Left lung (tissue), 14 donors: ENCODE measurements at places on chromosomes 5 and 9. TPM values are rescaled to one million over a fixed set of nuclear protein-coding genes. Genes with fewer than 3 reads are reported as not detected.

GRCh38 chr5:180027459-180028089 lies 44.0 kb downstream of the RNF130 start:
- no peaks in the 10 kb centered on the region for H3K36me3 ChIP-seq
- H3K4me1 ChIP-seq, result peaks cover 11% of the 10 kb centered on the region
- peak overlapping the region; percentile 34 for H3K27ac ChIP-seq

DNA sequence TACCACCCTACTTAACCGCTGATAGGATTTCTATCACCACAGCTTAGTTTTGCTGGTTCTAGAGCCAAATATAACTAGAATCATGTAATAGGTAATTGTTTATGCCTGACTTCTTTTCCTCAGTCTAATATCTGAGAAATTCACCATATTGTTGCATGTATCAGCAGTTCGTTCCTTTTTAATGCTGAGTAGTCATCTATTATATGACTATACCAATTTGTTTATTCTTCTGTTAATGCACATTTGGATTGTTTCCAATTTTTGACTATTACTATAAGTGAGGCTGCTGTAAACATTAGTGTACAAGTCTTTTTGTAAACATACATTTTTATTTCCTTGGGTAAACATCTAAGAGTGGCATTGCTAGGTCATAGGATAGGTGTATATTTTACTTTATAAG lies 25.9 kb downstream of the CSNK1G3 start:
- no peak overlapping the region for H3K4me3 ChIP-seq
- no peak overlapping the region for H3K27ac ChIP-seq
- no peaks in the 10 kb centered on the region for H3K4me1 ChIP-seq
- DNase-seq, result no peak

- H3K27me3 ChIP-seq, result peaks cover 34% of the 10 kb centered on the region
- no peak for DNase-seq
- peaks cover 24% of the 10 kb centered on the region for H3K4me1 ChIP-seq
- H3K4me3 ChIP-seq, result no peak overlapping the region
These were observed 1.6 kb downstream of the BSPRY start for GRCh38 chr9:113350937-113351336.

DNA sequence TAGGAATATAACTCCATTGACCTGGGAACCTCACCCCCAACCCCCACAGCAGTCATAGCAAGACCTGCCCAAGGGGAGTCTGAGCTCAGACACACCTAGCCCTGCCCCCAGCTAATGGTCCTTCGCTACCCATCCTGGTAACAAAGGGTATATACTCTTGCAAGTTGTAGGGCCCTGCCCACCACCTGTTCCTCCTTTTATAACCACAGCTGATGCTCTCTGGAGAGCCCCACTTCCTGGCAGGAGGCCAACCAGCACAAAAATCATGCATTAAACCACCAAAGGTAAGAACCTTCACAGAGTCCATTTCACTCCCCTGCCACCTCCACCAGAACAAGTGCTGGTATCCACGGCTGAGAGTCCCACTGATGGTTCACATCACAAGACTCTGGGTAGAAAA lies 1195.3 kb upstream of the SEMA6A start:
- H3K27me3 ChIP-seq, result no peaks in the 10 kb centered on the region
- no peak overlapping the region for H3K4me3 ChIP-seq
- no peaks in the 10 kb centered on the region for H3K36me3 ChIP-seq
- DNase-seq, result no peak
- H3K4me1 ChIP-seq, result no peaks in the 10 kb centered on the region
- no peak overlapping the region for H3K27ac ChIP-seq

- no peaks in the 10 kb centered on the region for H3K4me1 ChIP-seq
- H3K36me3 ChIP-seq, result no peaks in the 10 kb centered on the region
- no peaks in the 10 kb centered on the region for H3K27me3 ChIP-seq
- H3K4me3 ChIP-seq, result no peak overlapping the region
- DNase-seq, result no peak
- no peak overlapping the region for H3K27ac ChIP-seq
These were observed 43.5 kb downstream of the ANKDD1B start for GRCh38 chr5:75654693-75655295.

DNA sequence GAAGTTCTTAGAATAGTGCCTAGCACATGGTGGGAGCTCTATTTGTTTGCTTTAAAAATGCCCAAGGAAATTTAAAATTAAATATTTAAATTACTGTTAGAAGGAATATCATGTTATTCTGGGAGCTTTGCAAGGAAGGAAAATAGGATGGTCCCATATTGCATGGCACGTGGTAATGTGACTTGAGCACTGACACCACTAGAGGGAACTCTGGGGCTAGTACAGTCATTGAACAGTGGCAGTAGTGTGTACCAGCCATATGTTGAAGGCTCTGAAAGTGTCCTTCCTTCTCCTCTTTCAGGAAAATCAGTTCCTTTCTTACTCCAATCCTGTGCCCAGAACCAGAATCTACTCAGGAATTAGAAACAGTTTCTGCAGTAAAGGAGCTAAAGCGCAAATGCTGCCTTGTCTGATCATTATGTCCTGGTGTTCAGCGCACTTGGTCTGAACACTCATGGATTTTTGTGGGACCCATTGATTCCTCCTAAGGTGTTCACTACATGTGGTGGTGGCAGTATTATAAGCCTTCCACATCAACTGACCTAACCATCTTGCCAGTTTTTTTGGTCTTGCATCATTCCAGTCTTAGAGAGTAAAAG lies 54.1 kb downstream of the GDA start:
- no peak for DNase-seq
- H3K27me3 ChIP-seq, result no peaks in the 10 kb centered on the region
- H3K27ac ChIP-seq, result no peak overlapping the region
- H3K4me1 ChIP-seq, result no peaks in the 10 kb centered on the region
- H3K4me3 ChIP-seq, result no peak overlapping the region

- DNase-seq, result no peak
- no peak overlapping the region for H3K27ac ChIP-seq
- no peaks in the 10 kb centered on the region for H3K27me3 ChIP-seq
- no peak overlapping the region for H3K4me3 ChIP-seq
These were observed 558.8 kb upstream of the ADAMTS16 start for GRCh38 chr5:4581289-4581688.

DNA sequence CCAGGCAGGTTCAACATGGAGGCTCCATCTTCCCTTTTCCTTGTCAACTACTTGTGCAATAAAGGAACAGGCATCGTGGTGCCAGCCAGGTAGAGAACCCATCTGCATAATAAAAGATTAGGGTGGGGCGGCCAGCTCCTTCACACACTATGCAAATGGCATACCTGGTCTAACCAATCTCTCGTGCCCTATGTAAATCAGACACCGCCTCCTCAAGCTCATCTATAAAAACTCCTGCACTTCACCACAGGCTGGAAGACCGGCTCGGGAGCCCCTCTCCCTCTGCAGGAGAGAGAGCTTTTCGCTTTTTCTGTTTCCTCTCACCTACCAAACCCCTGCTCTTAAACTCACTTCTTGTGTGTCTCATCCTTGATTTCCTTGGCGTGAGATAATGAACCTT lies 244.3 kb upstream of the PUM3 start:
- no peaks in the 10 kb centered on the region for H3K27me3 ChIP-seq
- no peaks in the 10 kb centered on the region for H3K4me1 ChIP-seq
- no peak overlapping the region for H3K4me3 ChIP-seq
- no peak overlapping the region for H3K27ac ChIP-seq

GRCh38 chr5:169637085-169637548 lies at the start of gene DOCK2:
DOCK2 (plus strand) TSS chr5:169637275; CDS start chr5:169637327, 52 bp downstream.
- no peak for DNase-seq
- H3K36me3 ChIP-seq, result no peaks in the 10 kb centered on the region
- H3K4me3 ChIP-seq, result peak within 1 kb of the TSS; percentile 38
- peak within 1 kb of the TSS; percentile 93 for H3K27ac ChIP-seq
- H3K27me3 ChIP-seq, result peaks cover 24% of the 10 kb centered on the region

GRCh38 chr9:123378956-123379660 lies 23.1 kb downstream of the CRB2 start:
- no peak overlapping the region for H3K27ac ChIP-seq
- H3K4me1 ChIP-seq, result peaks cover 5% of the 10 kb centered on the region
- no peaks in the 10 kb centered on the region for H3K36me3 ChIP-seq

DNA sequence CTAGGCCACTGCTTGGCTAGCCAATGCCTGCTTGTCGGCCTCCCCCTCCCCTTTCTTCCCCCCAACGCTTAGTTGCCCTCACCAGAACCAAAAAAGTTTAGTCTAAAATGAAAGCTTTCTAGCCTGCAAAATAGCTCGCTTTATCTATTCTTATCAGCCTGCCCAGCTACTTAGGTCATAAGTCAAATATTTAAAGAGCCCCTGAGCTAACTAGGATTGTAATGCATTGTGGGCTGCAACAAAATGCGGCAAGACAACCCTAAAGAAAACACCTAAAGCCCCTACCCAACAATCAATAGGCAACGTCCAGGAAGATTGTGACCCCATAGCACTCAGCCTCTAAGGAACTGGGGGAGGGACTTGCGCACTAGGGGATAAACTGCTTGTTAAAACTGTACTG lies 38.6 kb upstream of the PCSK5 start:
- H3K36me3 ChIP-seq, result no peaks in the 10 kb centered on the region
- H3K4me3 ChIP-seq, result no peak overlapping the region
- H3K4me1 ChIP-seq, result no peaks in the 10 kb centered on the region
- DNase-seq, result no peak
- H3K27ac ChIP-seq, result no peak overlapping the region

DNA sequence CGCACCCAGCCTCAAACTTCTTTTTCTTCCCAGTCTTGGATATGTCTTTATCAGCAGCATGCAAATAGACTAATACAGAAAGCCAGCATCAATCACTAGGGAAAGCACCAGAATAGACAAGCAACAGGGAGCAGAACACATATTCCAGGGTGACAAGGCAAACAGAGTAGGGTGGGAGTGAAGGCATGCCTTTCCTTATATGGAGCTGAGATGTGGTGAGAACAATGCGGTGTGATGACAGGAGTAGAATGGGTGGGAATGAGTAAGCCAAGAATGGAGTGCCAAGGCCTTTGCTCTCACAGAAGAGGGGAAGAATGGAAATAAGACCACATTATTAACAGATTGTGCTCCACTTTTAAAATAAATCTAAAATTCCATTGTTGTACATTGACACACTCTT lies 115.6 kb downstream of the CETN3 start:
- no peak for DNase-seq
- H3K27ac ChIP-seq, result no peak overlapping the region
- no peak overlapping the region for H3K4me3 ChIP-seq
- no peaks in the 10 kb centered on the region for H3K27me3 ChIP-seq

- no peaks in the 10 kb centered on the region for H3K36me3 ChIP-seq
- H3K27ac ChIP-seq, result no peak overlapping the region
- H3K4me3 ChIP-seq, result no peak overlapping the region
- H3K27me3 ChIP-seq, result no peaks in the 10 kb centered on the region
These were observed 23.7 kb upstream of the LMNB1 start for GRCh38 chr5:126753227-126753626.

GRCh38 chr5:174111287-174111973 lies 65.9 kb downstream of the NSG2 start:
- DNase-seq, result no peak
- no peaks in the 10 kb centered on the region for H3K36me3 ChIP-seq
- no peak overlapping the region for H3K27ac ChIP-seq
- H3K4me1 ChIP-seq, result no peaks in the 10 kb centered on the region

DNA sequence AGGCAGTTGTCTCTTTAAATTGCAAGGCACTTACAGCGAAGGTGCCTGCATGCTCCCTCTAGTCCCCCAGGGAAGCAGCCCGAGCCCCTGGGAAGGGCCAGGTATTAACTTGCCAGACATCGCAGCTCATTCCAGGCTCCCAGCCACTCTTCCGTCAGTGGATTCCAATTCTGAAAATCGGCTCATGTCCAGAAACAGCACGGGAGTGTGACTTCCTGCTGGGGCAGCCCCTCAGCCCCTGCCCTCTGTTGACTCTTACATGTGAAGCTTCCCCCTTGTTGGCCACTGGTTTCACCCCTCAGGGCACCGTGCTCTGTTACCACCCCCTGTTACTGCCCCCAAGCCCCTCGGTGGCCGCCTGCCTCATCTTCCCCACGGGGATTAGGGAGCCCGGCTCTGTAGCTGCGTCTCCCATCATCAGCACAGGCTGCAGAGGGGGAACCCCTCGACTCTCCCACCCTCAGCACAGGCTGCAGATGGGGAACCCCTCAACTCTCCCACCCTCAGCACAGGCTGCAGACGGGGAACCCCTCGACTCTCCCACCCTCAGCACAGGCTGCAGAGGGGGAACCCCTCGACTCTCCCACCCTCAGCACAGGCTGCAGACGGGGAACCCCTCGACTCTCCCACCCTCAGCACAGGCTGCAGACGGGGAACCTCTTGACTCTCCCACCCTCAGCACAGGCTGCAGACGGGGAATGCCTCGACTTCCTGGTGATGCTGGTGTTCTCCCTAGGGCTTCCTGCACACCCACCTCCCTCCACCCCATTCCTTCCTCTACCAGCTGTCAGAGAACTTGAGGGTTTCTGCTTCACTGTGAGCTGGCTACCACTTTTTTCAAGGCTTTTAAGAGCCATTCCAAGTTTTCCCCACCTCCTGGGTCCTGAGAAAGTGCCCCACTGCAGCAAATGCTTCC lies 11.1 kb upstream of the CACNA1B start:
- H3K27ac ChIP-seq, result no peak overlapping the region
- no peak for DNase-seq
- H3K4me3 ChIP-seq, result no peak overlapping the region
- H3K36me3 ChIP-seq, result no peaks in the 10 kb centered on the region
- H3K27me3 ChIP-seq, result no peaks in the 10 kb centered on the region

DNA sequence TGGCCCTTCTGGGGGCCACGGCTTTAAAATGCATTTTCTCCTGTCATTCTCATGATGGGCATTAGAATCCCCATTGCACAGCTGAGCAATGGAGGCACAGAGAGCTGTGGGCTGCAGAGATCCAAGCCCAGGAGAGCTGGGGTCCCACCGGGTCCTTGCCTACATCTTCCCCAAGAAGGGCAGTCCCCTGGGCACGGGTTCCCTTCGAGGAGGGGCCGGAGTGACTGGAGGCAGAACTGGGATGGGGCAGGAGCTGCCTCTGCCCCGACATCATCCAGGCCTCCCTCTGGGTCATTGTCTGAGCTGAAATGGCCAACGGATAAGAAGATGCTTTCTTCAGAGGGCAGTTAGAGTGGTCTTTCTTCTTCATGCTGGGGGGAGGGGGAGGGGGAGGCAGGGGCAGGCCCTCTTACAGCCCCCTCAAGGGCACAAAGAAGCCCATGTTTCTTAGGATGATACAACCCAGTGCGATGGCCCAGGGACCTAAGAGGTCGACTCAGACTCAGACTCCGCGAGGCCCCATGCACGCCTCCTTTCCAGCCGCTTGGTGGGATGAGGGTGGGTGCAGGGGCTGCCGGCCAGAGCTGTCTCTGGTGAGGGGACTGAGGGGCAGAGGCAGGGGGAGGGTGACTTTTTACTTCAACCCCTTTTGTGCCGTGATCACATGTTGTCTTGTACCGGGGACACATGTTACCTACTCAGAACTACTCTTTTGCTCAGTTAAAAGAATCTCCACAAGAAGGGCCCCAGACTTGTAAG lies 112.4 kb upstream of the IRX2 start:
- H3K36me3 ChIP-seq, result no peaks in the 10 kb centered on the region
- no peaks in the 10 kb centered on the region for H3K4me1 ChIP-seq
- H3K4me3 ChIP-seq, result no peak overlapping the region
- H3K27ac ChIP-seq, result no peak overlapping the region

The COMMD10 gene
- polyA plus RNA-seq, result 51.2 TPM

The GNA14 gene
- 11.9 TPM for polyA plus RNA-seq

The TXNDC15 gene
- 69.9 TPM for polyA plus RNA-seq

The F12 gene
- polyA plus RNA-seq, result 0.37 TPM

The CKMT2 gene
- polyA plus RNA-seq, result 6.0 TPM

The IRX2 gene
- 66.6 TPM for polyA plus RNA-seq

The PCDHA2 gene
- polyA plus RNA-seq, result 0.37 TPM

The ADAMTS2 gene
- polyA plus RNA-seq, result 47.5 TPM

The BSPRY gene
- polyA plus RNA-seq, result 7.7 TPM

The ENTPD8 gene
- polyA plus RNA-seq, result 0.63 TPM

The OR1J2 gene
- polyA plus RNA-seq, result not detected

The PPWD1 gene
- 114 TPM for polyA plus RNA-seq

The PGM5 gene
- 50.0 TPM for polyA plus RNA-seq

The FGD3 gene
- polyA plus RNA-seq, result 8.7 TPM
